ENCODE measurements at places on chromosomes 5 and 9.

GRCh38 chr5:77222722-77223121 lies 12.2 kb downstream of the PDE8B start:
- no peak for DNase-seq

DNA sequence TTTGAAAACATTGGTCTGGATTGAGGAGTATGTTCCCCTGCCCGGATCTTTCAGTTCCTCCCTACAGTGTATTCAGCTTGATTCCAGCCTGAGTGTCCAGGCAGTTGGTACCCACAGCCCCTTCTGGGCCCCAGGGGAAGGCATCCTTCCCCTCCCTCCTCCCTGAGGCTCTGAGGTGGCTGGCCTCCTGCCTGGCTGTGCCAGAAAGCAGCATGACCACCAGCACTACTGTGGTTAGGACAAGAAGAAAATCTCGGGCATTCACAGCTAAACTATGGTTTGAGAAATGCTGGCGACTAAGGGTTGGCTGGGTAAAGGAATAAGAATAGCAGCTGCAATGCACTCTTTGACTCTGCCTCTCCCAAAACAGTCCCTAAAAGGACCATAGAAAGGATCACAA lies 84.6 kb upstream of the LIFR start:
- no peak for DNase-seq

- DNase-seq, result no peak
These were observed 872.8 kb upstream of the CDH9 start for GRCh38 chr5:27911216-27911615.

DNA sequence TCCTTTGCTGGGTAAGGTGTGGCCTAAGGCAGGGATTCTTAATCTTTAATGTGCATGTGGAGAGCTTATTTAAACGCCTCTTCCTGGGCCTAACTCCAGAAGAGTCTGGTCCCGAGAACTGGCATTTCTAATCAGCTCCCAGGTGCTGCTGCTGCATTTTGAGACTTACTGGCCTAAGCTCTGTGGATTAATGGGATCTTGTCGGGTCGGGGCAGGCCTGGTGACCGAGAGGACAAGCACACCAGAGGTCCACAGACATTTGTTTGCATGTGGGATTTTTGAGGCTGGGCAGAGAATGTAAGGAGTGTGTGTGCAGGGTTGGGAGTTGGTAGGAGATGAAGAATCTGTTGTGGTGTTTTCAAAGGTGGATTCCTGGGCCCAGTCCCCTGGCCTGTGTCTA lies 95.0 kb upstream of the DAP start:
- DNase-seq, result no peak

DNA sequence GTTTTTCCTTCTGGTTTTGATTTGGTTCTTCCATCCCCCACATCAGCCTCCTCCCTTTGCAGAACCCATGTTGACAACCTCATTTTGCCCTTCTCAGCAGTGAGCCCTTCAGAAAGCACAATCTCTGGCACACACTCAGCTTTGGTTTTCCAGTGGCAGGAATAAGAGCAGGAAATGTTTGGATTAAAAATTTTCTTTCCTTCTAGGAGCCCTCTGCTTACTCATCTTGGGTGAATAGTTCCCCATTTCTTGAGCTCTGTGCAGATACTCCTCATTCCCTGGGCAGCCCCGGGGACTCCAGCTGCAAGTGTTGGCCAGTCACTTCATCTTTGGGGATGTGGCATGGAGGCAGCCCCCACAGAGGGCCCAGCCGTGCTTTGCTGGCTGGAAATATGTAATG lies 170.5 kb downstream of the NR3C1 start:
- no peak for DNase-seq

DNA sequence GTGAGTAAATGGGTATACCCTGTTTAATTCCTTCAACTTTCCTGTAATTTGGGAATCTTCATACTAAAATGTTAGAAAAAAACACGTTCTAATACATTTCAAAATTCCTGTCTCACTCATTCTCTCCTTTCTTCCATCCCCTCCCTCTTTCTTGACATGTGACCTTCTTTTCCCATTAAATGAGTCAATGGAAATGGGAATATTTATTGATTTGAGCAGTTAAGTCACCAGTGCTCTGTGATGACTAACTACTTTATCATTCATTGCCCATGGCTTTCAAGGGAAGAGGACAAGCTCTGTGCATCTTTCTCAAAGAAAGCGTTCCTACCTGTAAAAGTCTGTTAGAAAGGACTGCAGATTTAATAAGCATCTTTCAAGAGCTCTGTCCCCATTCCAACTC lies 144.4 kb upstream of the MAP3K1 start:
- no peak for DNase-seq

DNA sequence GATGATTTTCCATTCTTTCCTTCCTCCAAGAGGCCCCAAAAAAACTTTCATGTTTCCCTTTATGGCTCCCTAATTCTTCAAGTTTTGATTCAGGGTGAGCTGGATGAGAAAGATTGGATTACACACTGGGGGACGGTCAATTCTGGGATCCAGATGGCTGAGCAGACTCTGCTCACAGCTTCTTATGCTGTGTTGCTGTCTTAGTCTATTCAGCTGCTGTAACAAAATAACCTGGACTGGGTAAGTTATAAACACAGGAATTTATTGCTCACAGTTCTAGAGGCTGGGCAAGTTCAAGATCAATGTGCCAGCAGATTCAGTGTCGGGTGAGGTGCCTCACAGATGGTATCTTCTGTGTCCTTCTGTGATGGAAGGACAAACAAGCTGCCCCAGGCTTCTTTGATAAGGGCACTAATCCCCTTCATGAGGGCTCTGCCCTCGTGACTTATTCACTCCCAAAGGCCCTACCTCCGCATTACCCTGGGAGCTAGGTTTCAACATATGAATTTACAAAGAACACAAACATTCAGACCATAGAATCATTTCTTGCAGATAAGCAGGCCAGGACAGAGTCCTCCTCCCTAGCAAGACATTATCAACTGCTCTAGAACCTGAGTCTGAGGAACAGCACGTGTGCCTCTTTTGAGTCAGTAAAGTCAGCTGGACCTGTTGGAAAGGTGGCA lies 23.1 kb upstream of the SMAD5 start:
- DNase-seq, result no peak

DNA sequence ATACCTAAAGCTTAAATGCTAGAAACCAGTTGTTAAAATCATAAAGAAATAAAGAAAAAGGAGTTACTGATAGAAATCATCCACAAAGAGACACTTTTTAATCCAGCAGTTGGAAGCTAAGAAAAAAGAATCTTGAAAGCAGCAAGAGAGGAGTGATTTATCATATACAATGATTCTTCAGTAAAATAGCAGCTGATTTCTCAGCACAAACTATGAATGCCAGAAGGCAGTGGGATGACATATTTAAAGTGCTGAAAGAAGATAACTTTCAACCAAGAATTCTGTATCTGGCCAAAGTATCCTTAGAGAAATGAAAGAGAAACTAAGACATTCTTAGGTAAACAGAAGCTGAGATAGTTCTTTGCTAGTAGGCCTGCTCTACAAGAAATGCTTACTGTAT lies 366.0 kb downstream of the HTR1A start:
- DNase-seq, result no peak

- DNase-seq, result no peak
These were observed 1003.4 kb downstream of the CDH18 start for GRCh38 chr5:18984559-18985080.

DNA sequence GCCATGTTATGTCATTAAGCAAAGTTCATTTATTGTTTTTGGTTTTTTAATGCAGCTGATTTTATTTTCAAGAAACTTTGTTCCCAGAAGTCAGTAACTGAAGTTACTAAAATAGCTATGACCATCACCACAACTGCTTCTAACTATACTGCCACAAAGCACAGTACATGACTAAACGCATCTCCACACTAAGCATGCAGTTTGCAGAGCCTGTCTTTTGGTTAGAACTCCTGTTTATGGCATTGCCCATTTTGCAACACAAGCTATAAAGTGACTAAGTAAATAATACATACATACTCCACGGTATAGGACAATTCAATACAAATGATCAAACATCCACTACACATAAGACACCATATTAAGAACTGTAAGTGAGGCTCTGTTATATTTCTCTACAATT lies 109.7 kb downstream of the MLLT3 start:
- DNase-seq, result no peak

DNA sequence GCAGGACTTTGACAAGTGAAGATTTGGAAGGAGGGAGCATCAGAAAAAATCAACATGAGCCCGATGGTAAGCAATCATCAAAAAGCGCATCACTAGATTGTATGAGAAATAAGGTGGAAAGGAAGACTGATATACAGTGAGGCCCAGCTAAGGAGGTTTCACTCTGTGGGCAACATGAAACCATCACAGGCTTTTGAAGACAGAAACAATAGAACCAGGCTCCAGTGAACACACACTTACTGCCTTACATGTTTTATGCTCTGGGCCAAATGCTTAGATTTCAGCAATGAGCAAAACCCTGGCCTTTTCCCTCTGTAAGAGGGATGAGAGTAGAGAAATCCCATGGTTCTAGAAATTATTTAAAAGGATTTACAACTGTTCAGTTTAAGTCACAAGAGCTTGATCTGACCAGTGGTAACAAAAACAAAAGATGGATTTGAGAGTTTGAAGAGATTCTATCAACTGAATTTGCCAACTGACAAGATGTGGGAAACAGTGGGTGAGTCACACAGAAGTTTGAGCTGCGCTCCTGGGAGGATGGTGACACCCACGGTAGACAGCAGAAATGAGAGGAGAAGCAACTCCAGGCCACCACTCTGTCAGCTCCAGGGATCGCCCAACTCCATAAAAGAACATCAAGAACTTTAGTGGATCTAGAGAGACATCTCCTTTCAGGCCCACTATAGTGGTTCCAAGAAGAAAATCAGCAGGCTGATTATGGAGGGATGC lies 261.8 kb downstream of the MCTP1 start:
- DNase-seq, result no peak

- DNase-seq, result no peak
These were observed 100.0 kb upstream of the CCDC152 start for GRCh38 chr5:42656651-42657015.

GRCh38 chr9:109164042-109164441 lies 3.0 kb downstream of the FRRS1L start:
- DNase-seq, result no peak

DNA sequence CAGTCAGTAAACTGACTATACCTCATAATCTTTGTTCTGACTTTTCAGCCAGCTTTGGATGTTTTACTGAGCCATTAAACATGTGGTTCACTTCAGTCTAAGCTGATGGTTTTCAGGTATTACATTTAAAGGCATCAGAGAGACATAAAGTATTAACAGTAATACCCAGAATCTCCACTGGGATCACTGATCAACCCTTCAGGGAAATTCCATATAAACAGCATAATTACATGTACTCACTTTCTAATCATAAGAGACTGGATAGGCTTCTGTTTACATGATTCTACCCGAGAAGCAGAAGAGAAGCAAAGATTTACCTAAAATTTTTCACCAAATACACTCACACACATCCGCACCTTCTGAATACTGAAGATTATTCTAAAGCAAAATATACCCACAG lies 186.7 kb upstream of the FREM1 start:
- DNase-seq, result no peak

GRCh38 chr9:16673171-16673570 lies 197.3 kb downstream of the BNC2 start:
- no peak for DNase-seq

DNA sequence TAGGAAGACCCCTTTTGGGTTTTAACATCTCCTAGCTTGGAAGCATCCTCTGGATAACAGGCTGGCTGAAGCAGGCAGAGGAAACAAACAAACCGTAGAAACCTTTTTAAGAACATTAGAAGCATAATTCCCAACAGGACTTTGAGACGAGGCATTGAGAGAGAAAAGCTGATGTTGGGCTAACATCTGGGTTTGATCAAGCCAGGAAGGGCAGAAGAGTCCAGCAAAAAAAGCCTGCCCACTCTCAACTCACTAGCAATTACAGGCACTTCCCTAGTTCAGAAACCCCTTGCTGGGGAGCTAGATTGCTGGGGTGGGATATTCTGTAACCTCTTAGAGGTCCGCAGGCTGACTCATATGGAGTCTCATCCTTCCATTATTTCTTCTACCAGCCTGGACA lies 75.4 kb upstream of the CTNNA1 start:
- DNase-seq, result no peak

DNA sequence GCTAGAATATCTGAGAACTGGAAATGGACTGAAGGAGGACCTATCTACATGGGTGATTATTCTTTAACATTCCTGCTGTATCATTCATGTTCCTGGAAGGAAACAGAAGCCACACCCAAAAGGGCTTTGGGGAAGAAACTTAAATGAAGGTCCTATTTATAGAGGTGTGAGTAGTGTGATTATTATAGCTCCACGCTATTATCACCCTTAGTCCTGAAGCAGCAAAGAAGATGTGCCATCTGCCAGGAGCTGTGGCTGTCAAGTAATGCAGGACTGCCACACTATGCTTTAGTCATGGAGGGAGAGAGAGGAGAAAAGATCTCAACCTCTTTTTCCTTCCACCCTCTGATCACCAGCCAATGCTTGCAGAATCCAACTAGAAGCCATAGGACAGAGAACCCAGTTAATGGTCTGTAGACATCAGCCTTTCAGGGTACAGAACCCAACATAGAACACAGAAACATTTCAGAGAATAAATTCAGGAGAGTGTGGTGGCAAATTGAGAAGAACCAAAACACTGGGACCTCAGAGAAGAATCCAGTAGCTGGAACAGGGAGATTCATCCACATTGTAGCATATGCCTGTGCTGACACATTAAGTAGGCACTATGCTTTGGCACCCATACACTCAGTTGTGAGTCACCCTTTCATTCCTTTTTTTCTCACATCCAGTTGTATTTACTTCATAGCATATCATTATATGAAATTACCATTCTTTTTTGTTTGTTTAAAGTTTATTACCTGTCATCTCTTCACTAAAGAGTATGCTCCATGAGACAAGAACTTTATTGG lies 21.0 kb upstream of the RNF180 start:
- no peak for DNase-seq

DNA sequence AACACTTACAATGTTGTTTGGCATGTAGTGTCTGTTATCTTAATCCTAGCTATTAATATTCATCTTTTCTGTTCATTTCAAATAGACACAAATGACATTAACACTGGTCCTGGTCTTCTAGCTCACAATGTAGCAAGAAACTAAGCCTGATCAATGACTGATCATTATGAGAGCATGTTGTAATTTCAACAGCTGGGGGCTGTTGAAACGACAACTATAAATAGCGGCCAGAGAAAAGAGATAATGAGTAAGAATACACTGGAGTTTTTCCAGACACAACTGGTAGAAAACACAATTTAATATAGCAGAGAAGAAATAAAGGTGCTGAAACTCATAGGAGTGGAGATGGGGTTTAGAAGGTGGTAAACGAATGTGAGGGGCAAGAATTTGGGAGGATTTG lies 89.2 kb downstream of the HTR4 start:
- no peak for DNase-seq

DNA sequence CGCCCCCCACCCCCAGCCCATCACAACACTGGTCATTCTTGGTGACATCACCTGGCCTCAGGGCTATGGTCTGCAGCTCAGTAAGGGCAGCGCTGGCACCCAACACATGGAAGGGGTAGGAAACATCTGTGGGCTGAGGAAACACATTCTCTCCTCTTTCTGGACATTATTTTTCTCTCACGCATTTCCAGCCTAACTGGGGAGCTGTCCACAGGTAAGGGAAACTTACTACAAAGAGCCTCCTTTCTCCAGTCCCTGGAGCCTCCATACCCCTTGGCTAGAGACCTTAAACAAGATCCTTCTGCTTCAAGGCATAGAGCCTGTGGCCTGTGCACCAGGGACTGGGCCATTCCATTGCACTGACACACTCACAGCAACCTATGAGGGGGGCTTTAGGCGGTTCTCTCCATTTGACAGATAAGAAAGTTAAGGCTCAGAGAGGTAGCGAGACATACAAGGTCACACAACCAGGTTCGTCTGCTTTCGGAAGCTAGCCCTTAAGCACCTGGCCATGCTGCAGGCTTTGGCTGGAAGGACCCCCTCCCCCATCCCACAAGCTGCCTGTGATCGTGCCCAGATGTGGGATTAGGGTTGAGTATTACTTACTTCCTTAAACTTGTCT lies 40.7 kb downstream of the CXXC5 start:
- no peak for DNase-seq

Measured in kidney epithelial cell (primary cell).